ENCODE measurements at places on chromosomes 16 and 17.

GRCh38 chr17:63768433-63768832 lies 5.0 kb downstream of the CCDC47 start:
- no peak for DNase-seq

- peak; percentile 68 for DNase-seq
Observed at GRCh38 chr16:2842340-2843000, 12.4 kb downstream of the ZG16B start.

DNA sequence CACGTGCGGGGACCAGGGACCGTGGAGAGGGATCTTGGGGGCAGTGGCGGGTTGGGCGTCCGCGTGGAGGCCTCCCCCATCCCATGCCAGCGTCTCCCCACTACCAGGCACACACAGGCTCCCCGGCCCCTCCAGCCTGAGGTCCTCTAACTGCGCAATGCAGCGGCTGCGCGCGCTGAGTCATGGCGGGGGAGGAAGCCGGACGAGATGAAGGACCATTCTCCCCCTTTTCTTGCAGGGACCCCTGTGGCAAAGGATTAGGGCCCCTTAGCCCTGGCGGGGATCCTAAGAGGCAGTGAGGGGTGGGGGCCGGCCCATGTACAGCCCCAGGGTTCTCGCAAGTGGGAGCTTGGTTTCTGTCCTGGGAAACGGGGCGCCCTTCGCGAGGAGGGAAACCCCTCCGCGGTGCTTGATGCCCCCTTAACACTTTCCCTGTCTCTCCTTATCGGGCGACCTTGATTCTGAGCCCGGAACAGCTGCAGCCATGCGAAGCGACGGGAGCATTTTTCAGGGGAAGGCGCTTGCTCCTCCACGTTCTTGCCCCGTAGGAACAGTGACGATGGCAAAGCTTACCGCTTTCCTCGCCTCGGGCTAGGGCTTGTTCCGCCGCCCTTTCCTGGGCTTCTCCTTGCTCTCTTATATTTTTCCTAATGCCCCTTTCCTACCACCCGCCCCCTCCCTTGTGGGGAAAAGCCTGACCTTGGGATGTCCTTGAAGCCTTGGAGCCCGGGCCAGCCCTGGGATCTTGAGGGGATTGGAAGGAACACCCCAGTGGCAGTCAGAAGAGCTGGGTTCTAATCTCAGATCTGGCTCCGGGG lies 592 bp downstream of the ALDOA start:
- no peak for DNase-seq

GRCh38 chr16:86970279-86970678 lies 346.9 kb downstream of the C16orf95 start:
- DNase-seq, result no peak
